ENCODE measurements at places on chromosomes 6 and 20.
A peak's percentile ranks its signal among the peaks of the same experiment; 100 is the strongest.

DNA sequence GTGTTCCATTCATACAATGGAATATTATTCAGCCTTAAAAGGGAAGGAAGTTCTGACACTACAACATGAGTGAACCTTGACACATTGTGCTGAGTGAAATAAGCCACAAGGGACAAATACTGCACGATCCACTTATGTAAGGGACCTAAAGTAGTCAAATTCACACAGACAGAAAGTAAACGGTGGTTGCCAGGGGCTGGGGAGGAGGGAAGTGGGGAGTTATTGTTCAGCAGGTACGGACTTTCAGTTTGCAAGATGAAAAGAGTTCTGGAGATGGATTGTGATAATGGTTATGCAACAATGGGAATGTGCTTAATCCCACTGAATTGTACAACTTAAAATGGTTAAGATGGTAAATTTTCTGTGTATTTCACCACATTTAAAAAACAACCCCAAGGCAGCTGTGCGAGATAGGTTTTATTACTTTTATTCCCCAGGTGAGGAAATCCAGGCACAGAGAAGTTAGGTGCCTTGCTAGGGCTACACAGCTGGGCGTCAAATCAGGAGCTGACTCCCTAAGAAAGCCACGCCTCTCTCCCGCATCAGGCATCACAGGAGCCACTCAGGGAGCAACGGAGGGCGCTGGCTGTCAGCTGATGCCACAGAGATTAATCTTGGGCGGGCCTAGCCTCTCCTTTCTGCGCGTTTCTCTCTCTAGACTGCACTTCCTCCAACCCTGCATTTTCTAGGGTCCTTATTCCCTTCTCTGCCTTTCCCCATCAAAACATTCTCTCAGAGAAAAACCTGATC lies 9.3 kb upstream of the TRAF3IP2 start:
- DNase-seq, result peak; percentile 25

GRCh38 chr6:151664390-151664789 lies 143.1 kb upstream of the ESR1 start:
- DNase-seq, result no peak

GRCh38 chr6:147895272-147895671 lies 386.8 kb downstream of the SAMD5 start:
- DNase-seq, result no peak

GRCh38 chr6:10140824-10141223 lies 274.1 kb downstream of the TFAP2A start:
- no peak for DNase-seq

DNA sequence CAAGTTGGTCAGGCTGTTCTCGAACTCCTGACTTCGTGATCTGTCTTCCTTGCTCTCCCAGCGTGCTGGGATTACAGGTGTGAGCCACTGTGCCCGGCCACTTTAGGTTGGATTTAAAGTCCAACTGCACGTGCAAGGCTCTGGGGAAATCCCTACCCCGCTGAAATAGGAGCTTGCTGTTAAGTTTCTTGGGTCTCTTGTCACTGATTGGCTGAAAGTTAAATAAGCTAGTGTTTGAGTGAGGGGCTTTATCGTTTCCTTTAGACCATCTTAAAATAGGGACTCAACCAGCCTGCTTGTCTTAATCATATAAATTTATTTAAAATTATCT lies 11.1 kb upstream of the SERINC1 start:
- no peak for DNase-seq

- peak; percentile 27 for DNase-seq
Observed at GRCh38 chr6:141326426-141326825, 806.3 kb upstream of the GJE1 start.

DNA sequence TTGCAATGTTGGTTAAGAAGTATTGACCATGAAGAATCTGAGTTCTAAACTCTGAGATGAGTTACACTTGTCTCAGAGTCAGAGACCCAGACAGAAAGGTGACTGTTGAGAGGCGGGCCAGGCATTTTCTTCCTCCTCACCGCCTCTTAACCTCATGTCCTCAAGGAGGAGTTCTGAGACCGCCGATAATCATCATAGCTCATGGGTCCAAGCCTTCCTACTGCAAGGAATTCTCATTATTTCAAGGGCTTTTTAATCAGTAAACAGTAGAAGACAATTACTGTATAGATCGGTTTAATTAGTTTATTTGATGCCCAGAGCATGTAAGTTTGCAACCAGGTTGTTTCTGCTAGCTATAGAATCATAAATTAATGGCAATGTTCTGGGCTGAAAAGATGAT lies 382.4 kb upstream of the MMS22L start:
- DNase-seq, result no peak

- no peak for DNase-seq
Observed at GRCh38 chr6:52697903-52698302, 27.0 kb downstream of the TMEM14A start.

DNA sequence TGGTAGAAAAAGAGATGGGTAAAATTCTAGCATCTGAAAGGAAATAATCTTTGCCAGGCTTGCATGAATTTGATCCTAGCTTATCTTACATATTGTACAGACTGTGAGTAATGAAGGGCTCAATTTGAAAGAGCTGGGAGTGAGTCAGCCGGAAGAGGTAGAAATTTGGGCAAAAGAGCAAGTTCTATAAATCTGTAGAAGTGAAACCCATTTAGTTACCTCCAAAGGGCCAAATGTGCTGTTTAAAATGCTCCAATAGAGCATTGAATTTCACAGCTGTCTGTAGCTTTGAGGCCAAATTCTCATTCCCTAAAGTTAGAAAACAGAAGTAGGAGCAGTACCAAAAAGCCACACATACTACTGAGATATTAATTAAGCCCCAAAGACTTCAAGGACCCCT lies 466.1 kb downstream of the BTBD3 start:
- DNase-seq, result no peak

- DNase-seq, result no peak
Observed at GRCh38 chr20:53749499-53749898, 155.9 kb upstream of the ZNF217 start.

GRCh38 chr6:162099685-162100084 lies 627.9 kb downstream of the PRKN start:
- peak; percentile 54 for DNase-seq

GRCh38 chr20:31833130-31833930 lies 12.1 kb downstream of the FOXS1 start:
- peak; percentile 84 for DNase-seq

DNA sequence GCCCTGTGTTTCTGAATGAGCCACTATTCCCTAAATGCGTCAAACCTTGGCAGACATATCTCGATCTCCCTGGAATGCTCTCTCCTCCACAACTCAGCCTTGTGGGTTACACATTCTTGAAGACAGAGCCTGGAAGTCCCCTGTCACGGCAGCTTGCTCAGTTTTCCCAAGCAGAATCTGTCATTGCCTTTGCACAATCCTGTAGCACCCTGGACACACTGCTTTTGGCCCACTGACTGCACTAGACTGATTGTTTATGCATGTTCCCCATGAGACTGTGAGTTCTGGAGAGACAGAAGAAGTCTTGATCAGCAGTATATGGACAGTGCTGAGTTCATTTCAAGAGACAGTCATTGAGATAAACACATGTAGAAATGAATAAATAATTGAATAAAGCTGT lies 406.7 kb downstream of the CD83 start:
- no peak for DNase-seq

GRCh38 chr20:20363799-20364592 lies 3.9 kb upstream of the INSM1 start:
- no peak for DNase-seq

- DNase-seq, result no peak
Observed at GRCh38 chr6:35023091-35024000, 117.8 kb downstream of the TCP11 start.

DNA sequence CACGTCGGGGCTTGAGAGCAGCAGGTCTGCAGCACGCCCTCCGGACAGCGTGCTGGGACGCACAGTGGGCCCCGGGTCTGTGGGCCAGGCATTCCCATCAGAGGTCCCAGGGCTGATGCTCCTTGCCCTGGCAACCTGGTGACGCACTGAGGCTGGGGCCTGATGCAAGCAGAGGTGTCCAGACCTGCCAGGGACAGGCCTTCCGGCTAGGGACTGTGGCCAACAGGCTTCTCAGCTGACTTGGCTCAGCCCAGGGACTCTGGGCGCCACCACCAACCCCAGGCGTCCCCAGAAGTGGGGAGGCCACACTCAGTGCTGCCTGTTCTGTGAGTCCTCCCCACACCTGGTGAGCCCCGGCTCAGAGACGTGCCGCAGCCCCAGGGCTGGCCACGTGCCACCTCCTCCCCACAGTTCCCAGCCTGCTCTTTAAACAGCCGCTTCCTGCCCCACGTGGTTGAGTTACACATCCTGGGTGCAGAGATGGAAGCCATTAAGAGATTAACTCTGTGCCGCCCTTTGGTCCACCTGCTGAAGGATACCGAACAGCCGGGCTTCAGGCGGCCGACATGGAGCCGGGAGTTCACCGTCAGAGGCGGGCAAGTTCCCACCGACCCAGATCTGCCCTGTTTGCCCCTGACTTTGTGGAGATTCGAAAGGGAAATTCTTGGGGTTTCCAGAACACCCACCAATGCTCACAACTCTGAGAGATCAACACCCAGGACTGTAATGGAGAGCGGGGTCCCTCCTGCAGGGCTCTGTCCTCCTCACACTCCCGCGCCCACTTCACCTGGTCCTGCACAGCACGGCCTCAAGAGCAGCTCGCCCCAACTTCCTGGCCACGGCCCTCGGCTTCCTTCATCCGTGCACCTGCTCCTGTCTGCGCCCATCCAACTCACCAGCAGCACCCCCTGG lies 37.6 kb upstream of the ZBP1 start:
- DNase-seq, result peak; percentile 15

DNA sequence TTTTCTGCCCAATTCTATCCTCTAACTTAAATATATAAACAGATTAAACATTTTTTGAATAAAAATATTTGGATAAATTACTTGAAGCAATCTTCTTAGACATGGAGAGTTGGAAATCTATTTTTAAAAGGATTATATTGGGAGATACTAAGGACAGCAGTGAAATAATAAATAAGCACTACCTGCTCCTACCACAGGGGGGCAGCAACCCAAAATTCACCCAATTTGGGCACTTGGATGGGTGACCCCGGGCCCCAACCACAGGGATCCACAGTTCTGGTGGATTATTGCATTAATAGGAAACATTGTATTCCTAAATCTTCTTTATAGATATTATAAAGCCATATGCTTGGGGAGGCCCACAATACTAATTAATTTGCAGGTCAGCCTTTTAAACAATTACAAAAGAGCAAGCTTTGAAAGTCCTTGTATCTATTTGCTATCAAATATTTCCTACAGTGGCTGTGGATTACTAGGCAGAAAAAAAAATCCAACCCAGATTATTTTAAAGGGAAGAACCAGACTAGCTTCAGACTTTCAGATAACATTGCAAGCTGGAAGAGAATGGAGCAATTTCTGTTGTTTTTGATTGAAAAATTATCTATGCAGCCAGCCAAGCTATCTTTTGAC lies 66.4 kb upstream of the PDE10A start:
- DNase-seq, result peak; percentile 73

DNA sequence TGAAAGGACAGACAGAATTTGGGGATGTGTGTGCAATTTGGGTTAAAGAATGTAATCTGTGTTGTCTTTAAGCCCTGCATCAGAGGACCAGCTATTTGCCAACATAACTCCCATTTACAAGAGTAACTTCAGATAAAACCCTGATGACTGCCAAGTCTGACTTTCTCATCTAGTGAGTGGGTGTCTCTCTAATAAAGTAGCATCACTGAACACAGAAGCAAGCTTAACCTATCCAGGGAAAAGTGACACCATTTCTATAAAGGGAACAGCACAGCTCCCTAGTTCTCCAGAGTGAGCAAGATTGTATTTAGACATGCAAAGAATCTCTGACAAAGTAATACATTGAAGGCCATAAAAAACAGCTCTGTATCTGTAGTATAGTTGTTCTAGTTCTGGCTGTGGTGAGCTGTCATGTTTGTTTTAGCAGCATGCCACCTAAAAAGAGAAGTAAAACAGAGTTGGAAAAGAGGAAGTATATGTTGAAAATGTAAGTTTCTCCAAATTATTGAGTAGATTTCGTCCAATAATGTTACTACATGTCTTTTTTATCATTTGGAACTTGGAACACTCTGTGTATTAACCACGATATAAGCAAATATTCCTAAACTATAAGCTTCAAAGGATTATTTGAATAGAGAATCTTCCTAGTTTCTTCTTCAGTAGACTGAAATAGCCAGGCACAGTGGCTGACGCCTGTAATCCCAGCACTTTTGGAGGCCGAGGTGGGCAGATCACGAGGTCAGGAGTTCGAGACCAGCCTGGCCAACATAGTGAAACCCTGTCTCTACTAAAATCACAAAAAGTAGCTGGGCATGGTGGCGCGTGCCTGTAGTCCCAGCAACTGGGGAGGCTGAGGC lies 8.8 kb upstream of the PIM1 start:
- no peak for DNase-seq

- no peak for DNase-seq
Observed at GRCh38 chr6:160027076-160027475, 58.2 kb downstream of the IGF2R start.

- no peak for DNase-seq
Observed at GRCh38 chr6:1704711-1705110, 95.0 kb downstream of the FOXC1 start.

- DNase-seq, result no peak
Observed at GRCh38 chr6:135577059-135577538, 79.6 kb upstream of the AHI1 start.

- DNase-seq, result no peak
Observed at GRCh38 chr6:51303338-51303737, 484.7 kb downstream of the TFAP2B start.

GRCh38 chr20:5559945-5560344 lies 190.3 kb upstream of the SHLD1 start:
- no peak for DNase-seq

- no peak for DNase-seq
Observed at GRCh38 chr20:45917790-45918141, 5.8 kb upstream of the PLTP start.

DNA sequence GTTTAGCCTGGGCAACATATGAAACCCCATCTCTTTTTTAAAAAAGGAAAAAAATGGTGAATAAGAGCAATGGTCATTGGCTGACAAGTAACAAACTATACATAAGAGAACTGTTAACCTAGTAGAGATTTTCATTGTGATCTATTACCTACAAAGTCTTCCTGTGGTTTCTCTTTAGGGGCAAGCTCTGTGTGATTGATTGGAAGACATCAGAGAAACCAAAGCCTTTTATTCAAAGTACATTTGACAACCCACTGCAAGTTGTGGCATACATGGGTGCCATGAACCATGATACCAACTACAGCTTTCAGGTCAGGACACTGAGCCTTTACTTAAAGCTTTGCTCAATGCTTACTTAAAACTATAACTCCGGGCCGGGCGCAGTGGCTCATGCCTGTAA lies 19.2 kb downstream of the MGME1 start:
- no peak for DNase-seq

GRCh38 chr6:169210611-169211010 lies 43.0 kb downstream of the THBS2 start:
- no peak for DNase-seq

DNA sequence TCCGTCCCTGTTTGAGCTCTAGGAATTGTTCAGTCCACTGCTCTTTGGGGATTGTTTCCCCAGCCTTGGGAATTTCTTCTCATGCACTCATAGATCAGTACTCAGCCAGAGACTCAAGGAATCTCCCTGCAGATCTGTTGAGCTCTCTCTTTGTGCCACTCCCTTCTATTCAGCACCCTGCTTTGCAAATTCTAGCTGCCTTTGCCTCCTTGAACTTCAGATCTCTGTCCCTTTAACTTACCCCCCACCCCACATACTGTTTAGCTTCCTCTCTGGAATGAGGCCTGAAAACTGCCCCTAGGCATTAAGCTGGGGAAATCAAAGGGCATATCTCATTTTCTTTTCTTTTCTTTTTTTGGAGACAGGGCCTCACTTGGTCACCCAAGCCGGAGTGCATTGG lies 30.5 kb downstream of the QRSL1 start:
- no peak for DNase-seq
